ENCODE measurements at places on chromosomes 13 and 19.

GRCh38 chr19:58395979-58396627 lies 647 bp downstream of the RNF225 start:
- DNase-seq = no peak

- DNase-seq = peak; percentile 85
Measured at GRCh38 chr13:78658630-78659449, at the start of gene OBI1. Gene OBI1 (minus strand): TSS chr13:78659155. CDS start chr13:78659120, 35 bp downstream.

DNA sequence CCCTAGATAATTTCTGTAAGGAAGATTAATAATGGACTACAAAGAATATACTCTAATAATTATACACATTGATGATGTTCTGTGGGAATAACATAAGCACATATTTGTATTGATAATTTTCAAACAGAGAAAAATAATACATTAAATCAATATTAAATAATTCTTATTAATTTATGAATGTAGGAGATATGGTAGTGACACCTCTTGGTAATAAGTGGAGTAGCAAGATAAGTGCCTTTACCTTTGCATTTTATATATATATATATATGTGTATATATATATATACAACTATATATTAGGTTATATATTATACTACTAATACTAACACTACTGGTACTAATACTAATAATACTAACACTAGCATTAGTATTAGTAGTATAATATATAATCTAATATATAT lies 905.8 kb downstream of the SLITRK1 start:
- no peak for DNase-seq

- no peak for DNase-seq
Measured at GRCh38 chr13:93480553-93481106, 254.0 kb downstream of the GPC6 start.

- no peak for DNase-seq
Measured at GRCh38 chr13:48142436-48142835, 47.5 kb upstream of the MED4 start.
